ENCODE measurements at places on chromosomes 1 and 21.

GRCh38 chr1:240652549-240652948, 40.6 kb upstream of the GREM2 start:
- no peak for DNase-seq

DNA sequence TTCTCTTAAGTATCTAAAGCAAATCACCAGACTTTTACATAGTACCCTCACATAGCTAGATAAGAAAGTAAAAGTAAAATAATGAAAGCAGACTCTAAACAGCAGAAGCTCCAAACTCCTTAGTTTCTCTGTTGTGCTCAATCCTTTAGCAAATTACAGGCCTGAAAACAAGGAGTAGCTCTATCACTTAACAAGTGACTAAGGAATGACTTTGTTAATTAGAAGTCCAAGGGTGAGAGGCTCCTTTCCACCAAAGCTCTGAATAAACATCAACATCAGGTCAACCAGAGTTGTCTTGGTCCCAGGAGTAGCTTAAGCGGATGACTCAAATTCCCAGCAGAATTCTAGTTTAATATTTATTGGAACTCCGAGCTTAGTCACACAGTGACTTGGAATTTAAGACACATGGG, 5.9 kb downstream of the NRIP1 start:
- DNase-seq = no peak

DNA sequence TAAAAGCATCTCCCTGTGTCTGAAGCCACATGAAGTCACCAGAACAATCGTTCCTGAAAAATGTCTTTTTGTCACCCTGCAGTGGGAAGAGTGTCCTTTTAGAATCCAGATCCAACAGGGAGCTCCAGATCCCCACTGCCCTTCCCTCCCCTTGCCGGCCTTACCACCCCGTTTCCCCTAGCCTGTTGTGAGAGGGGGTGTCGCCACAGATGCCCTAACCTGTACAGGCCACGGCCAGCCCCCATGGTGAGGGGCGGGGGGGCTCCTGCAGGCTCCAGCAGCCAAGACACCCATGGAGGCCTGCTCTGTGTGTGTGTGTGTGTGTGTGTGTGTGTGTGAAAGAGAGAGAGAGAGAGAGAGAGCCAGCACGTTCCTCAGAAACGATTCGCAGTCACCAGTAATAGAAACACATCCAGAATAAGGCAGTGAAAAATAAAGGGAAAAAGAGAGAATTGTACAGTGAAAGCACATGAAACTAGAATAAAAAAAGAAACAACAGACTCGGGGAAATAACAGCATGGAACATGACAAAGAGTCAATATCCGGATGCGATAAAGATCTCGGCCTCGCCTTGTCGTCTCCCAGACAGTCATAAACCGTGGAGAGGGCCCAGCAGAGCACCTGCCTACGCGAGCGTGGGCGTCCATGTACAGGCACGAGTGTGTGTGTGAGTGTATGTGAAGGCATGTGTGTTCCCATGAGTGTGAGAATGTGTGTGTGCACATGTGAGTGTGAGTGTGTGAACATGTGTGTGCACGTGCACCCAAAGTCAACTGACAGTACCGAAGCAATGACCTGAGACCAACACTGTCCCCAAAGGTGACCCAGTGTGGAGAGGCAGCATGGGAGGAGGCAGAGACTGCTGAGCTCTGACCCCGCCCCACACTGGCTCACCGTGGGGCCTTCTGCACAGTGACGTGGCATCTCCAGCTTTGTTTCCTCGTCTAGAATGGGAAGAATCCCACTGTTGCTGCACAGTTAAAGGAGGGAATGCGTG, 303.8 kb downstream of the NPHP4 start:
- DNase-seq = no peak

DNA sequence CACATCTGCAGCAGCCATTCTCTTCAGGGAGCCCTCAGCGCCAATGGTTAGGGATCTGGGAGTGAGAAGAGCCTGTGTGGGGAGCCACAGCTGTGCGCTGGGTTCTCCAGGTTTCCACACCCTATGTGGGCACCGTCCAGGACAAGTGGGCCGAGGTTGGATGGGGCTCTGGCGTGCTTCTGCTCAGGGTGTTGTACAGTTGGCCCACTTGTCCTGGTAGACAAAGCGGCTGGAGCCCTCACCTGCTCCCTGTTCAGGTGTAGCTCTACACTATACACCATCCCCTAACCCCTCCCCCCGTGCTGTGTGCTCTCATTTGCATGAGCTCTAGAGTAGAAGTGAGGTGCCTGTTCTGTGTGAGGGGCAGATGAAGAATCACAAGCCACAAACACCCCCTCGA, 12.2 kb downstream of the SH3BP5L start:
- no peak for DNase-seq

- DNase-seq = no peak
Observed at GRCh38 chr1:24353292-24353891, 34.2 kb downstream of the GRHL3 start.

All from activated CD4-positive, alpha-beta T cell treated with anti-CD3 and anti-CD28 coated beads for 48 hours (primary cell).